ENCODE measurements at places on chromosomes 4 and X.

GRCh38 chr4:70634482-70634881, 5.9 kb downstream of the ENAM start:
- DNase-seq, result no peak

GRCh38 chr4:106312377-106312776, 3.6 kb downstream of the TBCK start:
- peak; percentile 29 for DNase-seq

DNA sequence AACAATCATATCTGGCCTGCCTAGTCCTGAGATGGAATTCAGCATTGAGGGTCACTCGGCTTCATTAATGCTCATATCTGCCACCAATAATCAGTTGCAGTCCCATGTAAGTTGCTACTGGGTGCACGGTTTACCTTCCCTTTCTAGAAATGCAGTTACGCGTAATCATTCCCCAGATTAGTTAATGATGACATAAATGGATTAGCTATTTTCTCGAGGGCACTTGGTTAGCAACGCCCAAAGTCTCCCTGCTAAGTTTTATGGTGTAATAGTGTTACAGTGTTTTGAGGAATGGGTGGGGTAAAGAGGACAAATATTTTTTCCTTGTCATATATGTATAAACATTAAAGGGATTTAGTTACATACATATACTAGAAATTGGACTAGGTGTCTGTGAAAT, 118.8 kb downstream of the MID1 start:
- no peak for DNase-seq

GRCh38 chr4:25870081-25870480, 7.3 kb upstream of the SEL1L3 start:
- no peak for DNase-seq

- DNase-seq, result no peak
Observed at GRCh38 chr4:71694961-71695360, 88.9 kb downstream of the GC start.

DNA sequence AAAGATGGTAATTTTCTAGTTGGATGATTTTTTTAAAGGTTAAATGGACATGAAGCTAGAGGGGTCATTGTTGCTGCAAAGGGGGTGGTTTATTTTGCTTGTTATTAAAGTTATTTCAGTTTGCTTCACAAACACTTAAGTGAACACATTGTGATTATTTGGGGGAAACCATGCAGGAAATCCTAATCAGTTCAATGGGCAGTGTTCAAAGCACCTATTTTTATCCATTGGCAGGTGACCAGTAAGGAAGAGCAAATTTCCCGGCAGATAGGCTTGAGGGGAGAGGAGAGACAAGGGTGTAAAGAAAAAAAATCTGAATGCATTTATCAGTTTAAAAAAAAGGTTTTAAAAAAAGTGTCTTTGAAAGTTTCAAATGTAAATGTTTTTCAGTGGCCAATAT, 17.6 kb downstream of the GPR174 start:
- no peak for DNase-seq

- peak; percentile 70 for DNase-seq
Observed at GRCh38 chr4:157265281-157265680, 44.8 kb downstream of the GRIA2 start.

GRCh38 chrX:134388161-134389109, 71.5 kb upstream of the HPRT1 start:
- DNase-seq, result no peak

- no peak for DNase-seq
Observed at GRCh38 chr4:42360256-42360669, 37.0 kb upstream of the SHISA3 start.

- DNase-seq, result peak; percentile 14
Observed at GRCh38 chrX:2538031-2538757, 37.4 kb upstream of the DHRSX start.

DNA sequence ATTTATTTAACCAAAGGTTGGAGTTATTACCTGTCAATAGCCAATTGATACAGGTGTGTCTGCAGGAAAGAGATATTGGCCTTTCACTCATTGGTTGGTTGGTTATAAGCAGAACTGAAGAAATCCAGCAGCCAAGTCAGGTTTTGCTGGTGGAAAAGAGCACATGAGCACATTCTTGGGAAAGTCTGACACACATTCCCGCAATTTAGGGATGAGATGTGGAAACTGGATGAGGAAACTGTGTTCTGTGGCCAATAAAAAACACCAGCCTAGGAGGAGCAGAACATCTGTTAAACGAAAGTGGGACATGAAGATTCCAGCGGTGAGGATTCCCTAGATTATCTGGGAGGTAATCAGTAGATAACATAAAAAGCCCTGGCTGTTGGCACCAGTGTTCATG, 567.4 kb upstream of the CPEB2 start:
- DNase-seq, result no peak

DNA sequence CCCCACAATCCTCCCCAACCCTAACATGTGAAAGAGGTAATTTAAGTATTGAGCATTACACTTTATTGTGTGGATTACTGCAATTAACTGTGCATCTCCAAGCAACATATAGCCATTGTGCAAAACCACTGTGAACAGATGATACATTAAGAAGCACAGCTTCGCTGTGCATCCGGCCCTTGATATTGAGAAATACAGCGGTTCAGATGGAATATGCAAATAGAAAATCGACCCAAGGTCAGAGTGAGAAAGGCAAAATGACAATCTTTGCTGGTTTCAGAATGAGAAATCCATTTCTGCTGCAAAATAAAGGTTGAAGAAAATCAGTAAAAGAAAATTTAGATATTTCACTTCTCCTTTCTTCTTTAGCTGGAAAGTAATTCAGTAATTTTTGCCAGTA, 805.9 kb upstream of the GRID2 start:
- DNase-seq, result no peak

- no peak for DNase-seq
Observed at GRCh38 chr4:48746608-48747362, 33.3 kb downstream of the FRYL start.

DNA sequence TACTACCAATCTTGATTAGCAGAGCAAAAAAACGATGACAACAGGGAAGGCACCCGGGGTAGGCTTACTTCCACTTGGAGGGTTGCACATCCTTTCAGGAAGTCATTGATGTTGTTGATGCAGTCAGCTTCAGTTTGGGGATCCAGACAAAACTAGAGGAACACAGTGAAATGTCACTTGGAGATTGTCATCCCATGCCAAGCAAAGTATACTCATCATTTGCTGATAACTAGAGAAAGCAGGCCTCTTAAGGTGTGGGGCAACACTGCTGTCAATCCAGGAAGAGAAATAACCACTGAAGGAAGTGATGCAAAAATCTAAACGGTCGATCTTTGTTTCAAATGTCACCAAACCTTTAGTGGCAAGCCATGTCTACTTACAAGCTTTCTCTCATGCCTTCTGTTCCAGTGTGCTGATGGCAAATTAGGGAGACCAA, 1.4 kb downstream of the ARHGEF6 start:
- no peak for DNase-seq

GRCh38 chr4:182213004-182213403, 30.2 kb upstream of the TENM3 start:
- DNase-seq, result no peak

- DNase-seq, result no peak
Observed at GRCh38 chrX:68999356-68999755, 165.9 kb downstream of the PJA1 start.

GRCh38 chrX:130801901-130802300, 101.1 kb downstream of the ENOX2 start:
- DNase-seq, result no peak

DNA sequence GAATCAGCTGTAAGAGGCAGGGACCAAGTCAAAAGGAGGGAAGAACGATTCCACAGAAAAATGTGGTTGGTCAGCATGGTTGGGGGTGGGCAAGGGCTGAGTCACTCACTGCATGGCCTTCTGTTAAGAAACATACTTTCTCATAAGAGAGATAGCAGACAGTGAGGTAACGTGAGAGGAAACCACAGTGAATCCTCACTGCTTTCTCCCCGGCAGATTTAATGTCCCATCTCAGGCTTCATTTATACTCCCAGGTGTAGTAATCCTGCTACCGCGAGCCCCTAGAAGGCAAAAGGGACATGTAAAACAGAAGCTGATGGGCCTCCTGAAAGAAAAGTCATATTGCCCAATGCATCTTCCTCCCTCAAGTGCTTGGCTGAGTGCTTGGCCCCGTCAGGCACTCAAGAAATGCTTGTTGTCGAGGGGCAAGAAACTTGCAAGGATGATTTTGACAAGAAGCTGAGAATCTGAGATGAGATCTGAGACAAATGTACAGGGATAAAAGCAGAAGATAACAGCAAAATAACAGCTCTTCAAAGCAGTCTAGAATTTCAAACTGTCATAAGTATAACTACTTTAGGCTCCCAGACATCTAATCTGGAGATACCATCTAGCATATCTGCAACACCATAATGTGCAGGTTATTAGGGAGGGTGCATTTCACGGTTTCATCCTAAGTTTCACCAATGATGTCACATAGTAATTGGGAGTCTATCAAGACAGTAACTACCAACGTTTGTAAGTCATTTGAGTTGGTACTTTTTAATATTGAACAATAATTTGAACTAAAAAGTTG, 40.2 kb downstream of the SH3KBP1 start:
- peak; percentile 48 for DNase-seq

DNA sequence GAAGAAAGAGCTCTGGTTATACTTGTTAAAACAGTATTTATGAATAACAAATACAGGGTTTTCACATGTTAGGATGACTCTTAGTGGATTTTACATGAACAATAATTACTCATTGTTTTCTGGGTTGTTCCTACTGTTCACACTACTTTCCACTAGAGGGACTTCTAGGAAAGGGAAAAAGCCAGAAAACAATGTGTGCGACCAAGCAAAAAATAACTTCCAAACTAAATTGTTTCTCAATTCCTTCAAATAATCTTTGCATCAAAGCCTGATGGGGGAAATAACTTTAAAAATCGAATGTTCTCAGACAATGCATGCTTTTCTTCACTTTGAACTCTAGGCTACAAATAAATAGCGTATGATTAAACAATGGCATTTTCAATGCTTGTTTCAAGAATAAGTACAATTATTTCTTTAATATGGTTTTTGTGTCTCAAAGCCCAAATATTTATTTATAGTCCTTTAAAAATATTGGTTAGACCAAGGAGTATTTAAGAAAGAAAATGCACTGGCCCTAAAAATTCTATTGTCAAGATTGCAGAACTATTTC, 72.1 kb upstream of the ETNPPL start:
- no peak for DNase-seq

DNA sequence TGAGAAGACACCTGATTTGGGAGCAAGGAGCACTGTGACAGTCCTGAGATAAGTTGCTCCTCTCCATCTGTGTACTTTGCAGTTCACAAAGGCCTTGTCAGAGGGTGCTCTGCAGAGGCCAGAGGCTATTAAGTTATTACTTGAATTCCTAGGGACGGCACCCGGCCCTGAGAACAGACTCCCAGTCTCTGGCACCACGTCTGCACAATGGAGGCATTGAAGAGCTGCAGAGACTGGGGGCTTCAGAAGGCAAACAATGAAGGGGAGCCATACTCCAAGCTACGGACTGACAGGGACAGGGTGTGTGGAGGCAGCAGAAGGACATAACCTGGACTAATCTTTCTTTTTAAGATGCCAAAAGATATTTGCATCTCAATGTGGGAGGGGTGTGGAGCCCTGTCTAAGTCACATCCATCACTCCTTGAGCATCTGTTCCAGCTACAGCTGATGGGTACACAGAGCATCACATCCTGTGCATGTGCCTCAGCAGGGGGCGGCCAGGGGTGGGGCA, 11.5 kb downstream of the RASGEF1B start:
- no peak for DNase-seq

DNA sequence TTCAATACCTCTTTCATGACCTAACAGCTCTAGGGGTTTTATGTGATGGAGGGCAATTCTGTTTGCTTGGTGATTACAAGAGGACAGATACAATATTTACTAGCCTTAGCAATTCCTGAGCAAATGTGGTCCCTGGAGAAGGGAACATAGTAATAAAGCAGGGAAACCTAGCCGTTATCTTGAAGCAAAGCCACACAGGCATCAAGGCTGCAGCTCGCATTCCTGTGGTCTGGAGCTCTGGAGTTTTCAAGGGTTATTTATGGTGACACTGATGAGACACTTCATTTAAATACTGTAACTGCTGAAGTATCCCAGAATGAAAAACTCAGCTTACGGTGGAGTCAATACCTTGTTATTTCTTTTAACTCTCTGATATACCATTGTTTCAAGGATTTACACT, 66.8 kb downstream of the AFF2 start:
- DNase-seq, result peak; percentile 1

- DNase-seq, result no peak
Observed at GRCh38 chr4:83043801-83044407, 8.9 kb downstream of the COPS4 start.

DNA sequence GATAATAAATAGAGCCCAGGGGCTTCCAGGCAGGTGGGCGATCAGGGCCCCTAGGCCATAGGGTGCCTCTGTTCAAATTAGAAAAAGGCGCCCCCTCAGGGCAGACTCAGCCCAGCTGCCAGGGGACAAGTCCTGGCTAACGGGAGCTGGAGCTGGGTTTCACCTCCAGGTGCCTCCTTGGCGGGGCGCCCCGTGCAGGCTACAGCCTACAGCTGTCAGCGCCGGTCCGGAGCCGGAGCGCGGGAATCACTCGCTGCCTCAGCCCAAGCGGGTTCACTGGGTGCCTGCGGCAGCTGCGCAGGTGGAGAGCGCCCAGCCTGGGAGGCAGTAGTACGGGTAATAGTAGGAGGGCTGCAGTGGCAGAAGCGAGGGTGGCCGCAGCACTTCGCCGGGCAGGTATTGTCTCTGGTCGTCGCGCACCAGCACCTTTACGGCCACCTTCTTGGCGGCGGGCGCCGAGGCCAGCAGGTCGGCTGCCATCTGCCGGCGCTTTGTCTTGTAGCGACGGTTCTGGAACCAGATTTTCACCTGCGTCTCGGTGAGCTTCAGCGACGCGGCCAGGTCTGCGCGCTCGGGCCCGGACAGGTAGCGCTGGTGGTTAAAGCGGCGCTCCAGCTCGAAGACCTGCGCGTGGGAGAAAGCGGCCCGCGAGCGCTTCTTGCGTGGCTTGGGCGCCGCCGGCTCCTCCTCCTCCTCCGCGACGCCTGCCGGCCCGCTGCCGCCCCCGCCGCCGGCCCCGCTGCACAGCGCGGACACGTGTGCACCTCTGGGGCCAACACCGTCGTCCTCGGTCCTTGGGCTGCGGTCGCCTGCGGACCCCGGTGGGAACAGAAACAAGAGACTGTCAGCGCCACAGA, 2.4 kb downstream of the NKX3-2 start:
- no peak for DNase-seq

GRCh38 chr4:74016068-74016467, 17.6 kb upstream of the CXCL5 start:
- no peak for DNase-seq

- no peak for DNase-seq
Observed at GRCh38 chrX:153608376-153608775, 9.4 kb upstream of the CCNQ start.

GRCh38 chr4:106587558-106587957, 219.0 kb upstream of the GIMD1 start:
- no peak for DNase-seq

DNA sequence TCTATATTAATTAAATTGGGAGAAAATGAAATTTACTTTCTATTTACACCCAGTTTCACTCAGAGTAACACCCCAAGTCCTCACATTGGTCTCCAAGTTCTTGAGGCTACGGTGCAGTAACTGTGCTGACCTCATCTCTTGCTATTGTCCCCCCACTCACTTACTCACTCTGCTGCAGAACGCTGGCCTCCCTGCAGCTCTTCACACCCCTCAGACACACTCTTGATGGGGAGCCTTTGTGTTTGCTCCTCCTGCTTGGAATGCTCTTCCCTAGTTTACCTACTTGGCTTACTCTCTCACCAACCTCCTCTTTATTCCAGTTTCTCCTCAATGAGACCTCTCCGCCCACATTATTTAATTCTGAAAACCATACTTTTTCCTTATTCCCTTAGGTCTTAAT, 22.2 kb upstream of the SPARCL1 start:
- no peak for DNase-seq

- no peak for DNase-seq
Observed at GRCh38 chr4:186205156-186205555, 13.8 kb downstream of the CYP4V2 start.

GRCh38 chr4:167025670-167026069, 208.6 kb downstream of the SPOCK3 start:
- DNase-seq, result no peak

Measured in SJCRH30 (cell line).